ENCODE measurements at places on chromosomes 5 and 9.
A peak's percentile ranks its signal among the peaks of the same experiment; 100 is the strongest.

- no peak for DNase-seq
Observed at GRCh38 chr5:88290801-88291200, 22.2 kb upstream of the TMEM161B start.

DNA sequence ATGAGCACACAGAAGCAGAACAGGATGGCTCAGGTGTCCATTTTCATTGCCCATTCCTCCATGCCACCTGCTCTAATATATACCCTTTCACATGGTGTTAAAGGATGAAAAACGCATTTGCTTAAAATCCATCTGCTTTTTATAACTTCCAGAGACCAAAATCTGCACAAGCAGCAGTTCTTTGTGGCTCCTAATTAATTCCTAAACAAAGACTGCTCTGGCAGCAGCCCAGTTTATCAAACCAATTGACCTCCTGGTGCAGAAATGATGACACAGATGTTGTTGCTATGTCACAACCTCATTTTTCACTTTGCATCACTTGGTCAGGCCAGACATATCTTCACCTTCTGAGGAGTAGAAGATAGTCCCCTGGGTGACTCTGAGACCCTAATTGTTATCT, 141.2 kb downstream of the ASTN2 start:
- no peak for DNase-seq

DNA sequence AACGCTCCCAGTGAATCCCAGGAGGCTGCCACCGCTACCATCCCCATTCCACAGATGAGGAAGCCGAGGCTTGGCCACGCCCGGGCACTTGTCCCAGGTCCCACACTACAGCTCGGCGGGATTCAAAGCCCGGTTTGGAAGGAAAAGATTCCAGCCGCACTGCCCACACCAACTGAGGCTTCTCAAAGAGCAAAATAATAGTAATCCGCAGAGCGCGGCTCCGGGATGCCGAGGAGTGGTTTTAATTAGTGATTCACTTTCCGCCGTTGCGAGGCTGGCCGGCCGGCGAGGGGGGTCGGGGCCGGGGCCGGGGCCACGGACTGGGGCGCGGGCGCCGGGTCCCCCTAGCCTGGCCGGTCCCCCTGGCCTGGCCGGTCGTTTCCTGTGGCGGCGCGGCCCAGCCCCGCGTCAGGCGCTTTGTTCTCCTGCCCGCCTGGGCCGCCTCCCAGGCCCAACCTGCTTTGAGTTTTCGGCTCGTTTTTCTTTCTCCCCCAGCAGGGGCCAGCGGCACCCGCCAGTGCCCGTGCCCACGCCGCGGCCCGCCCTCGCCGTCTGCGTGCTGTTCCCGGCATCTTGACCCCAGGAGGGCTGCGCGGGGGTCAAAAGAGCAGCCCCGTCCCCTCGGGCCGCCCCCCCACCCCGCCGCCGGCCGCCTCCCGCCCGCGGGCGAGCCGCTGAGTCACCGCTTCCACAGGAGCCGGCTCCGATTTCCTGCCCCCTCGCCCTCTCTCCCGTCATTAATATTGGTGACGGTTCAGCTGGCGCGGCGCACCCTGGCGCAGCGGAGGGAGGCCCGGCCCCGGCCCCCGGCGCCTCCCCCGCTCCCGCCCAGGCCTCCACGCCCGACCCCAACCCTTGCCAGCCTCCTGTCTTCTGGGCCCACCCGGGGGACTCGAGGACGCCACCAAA, 31.2 kb downstream of the FGF18 start:
- DNase-seq: peak; percentile 65

DNA sequence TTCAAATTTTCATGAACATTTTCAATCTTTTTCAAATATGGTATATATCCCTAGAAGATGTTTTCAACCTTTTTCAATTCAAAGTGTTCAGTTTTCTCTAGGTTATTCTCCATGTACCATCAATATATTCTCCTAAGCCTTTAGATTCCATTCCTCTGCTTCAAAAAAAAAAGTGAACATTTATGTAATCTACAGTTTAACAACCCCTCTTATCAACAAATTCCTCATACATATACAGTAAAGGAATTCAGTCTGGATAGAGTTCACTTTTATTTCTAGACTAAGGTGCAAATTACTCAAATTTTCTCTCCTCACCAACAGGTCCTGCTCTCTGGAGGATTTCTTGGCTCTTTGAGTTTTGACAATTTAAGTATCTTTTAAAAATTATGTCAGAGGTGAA, 150.0 kb downstream of the ARL15 start:
- DNase-seq: no peak

DNA sequence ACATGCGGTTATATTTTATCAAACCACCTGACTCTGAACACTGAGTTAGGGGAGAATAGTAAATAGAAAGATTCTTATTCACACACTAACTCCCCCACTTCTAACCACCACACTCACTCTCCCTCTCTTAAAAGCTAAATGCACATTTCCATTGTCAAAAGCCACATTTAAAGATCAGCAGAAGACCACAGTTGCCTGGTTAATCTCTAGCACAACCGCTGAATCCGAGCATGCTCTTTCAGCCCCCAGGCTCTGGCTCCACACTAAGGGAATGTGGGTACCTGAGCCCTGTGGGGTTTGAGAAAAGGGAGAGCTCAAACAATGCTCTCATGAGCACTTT, 35.7 kb downstream of the PFDN1 start:
- no peak for DNase-seq

GRCh38 chr5:168978015-168978414, 322.9 kb downstream of the SLIT3 start:
- DNase-seq: peak; percentile 34

GRCh38 chr9:33273266-33273971, 8.6 kb downstream of the CHMP5 start:
- DNase-seq: no peak

- no peak for DNase-seq
Observed at GRCh38 chr9:126375386-126375785, 48.8 kb downstream of the MVB12B start.

GRCh38 chr9:38195737-38196161, 126.7 kb upstream of the SHB start:
- DNase-seq: no peak

GRCh38 chr9:126490871-126491567, 122.7 kb upstream of the LMX1B start:
- peak; percentile 30 for DNase-seq

DNA sequence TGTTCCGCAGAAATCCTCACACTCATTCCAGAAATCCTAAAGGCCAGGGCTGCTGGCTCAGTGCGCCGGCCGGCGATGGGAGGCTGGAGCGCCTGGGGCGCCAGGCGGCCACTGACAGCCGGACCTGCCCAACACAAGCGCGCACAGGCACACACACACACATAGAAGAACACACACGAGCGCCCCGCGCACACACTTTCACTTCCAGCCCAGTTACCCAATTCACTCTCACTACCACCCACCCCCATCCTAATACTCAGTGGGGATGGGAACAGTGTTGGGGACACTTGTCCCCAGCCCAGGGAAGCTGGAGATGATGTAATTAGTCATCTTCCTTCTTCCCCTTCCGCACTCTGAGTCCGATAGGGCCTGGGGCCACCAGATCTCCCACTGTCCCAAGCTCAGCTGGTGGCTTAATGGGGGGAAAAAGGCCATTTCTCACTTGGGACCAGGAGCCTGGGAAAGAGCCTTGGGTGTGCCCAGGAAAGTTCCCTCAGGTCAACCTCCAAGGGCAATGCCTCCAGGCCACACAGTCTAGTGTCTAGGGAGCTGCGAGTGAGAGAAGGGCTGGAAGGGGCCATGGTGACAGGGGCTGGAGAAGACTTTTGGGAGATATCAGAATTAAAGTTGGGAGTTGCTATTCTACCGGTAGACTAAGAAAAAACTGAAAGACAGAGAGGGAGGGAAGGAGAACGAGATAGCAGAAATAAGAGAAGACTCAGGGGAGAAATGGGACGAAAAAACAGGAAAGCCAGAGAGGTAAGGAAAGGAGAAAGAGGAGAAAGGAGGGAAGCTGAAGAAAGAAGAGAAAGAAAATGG, 1.7 kb downstream of the EBF1 start:
- no peak for DNase-seq

Measured in AG09319 (cell line).